ENCODE measurements at places on chromosomes 7 and 10.
A peak's percentile ranks its signal among the peaks of the same experiment; 100 is the strongest.

- DNase-seq, result no peak
Observed at GRCh38 chr10:31095677-31096560, 64.3 kb upstream of the ZNF438 start.

DNA sequence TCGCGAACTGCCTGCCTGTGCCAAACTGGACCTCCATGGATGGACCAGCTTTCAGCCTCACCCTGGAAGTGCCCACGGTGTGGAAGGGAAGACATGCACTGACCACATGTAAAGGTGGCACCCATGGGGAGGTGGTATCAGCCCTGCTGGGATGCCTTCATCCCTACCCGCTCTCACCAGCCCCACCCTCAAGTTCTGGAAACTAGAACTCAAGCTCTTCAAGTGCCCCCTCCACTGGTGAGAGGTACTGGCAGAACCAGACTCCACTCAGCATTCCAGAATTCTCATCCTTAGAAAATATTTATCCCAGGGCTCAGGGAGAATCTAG is 5.9 kb downstream of the ZNF488 start:
- DNase-seq, result no peak

GRCh38 chr7:82056282-82056681 is 286.4 kb upstream of the HGF start:
- no peak for DNase-seq

- no peak for DNase-seq
Observed at GRCh38 chr10:123141791-123142700, 5.9 kb upstream of the HMX2 start.

GRCh38 chr7:13990319-13990983 is 985 bp upstream of the ETV1 start:
- no peak for DNase-seq

- no peak for DNase-seq
Observed at GRCh38 chr7:24199978-24200377, 84.0 kb upstream of the NPY start.

- DNase-seq, result no peak
Observed at GRCh38 chr7:101243646-101244374, 1.1 kb downstream of the FIS1 start.

- DNase-seq, result no peak
Observed at GRCh38 chr10:67607472-67607871, 88.5 kb downstream of the CTNNA3 start.

- peak; percentile 65 for DNase-seq
Observed at GRCh38 chr7:24965831-24966708, 13.9 kb downstream of the OSBPL3 start.

GRCh38 chr10:12594448-12594944 is 245.1 kb downstream of the CAMK1D start:
- DNase-seq, result peak; percentile 27

DNA sequence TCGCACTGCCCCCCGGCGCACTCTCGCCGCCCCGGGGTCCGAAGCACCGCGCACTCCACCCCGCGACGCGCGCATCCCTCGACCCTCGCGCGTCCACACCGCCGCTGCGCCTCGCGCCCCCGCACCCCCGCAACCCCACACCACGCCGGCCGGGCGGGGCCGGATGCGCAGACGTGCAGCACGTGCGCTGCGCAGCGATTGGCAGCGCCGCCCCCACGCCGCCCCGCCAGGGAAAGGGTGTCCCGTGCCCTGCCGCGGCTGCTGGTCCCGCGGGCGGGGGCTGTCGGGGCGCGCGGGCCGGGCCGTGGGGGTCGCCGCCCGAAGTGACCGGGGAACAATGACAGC is 53.7 kb upstream of the KDM7A start:
- DNase-seq, result peak; percentile 84

DNA sequence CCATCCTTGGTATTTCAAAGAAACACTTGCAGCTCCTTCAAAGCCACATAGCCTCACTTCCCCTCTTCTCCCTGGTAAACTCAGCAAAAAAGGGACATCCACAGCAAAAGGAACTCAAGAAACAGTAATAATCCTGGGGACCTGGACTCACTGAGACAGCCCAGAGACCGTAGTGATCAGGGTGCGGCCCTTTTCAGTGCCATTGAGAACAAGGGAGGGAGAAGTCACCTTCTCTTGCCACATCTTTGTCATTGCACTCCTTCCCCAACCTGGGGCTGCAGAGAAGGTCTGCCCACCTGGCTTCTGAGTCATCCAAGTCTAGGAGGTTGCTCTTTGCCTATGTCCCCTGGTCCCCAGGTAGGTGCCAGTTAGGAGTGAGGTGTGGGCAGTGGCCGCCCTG is 93.9 kb upstream of the SH2B2 start:
- DNase-seq, result no peak

DNA sequence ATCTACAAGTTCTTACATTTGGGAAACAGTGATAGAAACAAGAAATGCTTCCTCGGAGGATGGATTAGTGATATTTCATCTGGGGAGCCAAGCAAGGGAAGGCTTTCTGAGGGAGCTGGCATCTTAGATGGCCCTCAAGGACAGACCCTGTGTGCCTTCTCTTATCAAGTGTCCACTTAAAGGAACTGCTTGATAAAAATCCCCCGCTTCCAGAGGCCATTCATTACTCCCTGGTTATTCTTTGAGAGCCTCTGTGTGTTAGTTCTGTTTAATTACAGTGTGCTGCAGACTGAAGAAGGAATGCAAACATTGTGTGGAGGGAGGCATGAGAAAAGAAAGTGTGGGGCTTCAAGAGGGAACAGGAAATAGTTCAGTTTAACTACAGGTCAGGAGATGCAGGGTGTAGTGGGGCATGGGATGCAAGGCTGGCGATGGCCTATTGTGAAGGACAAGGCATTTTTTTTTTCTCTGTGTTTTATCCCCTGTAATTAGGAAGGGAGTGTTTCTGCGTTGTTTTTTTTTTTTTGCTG is 145.4 kb downstream of the SNX10 start:
- DNase-seq, result no peak

DNA sequence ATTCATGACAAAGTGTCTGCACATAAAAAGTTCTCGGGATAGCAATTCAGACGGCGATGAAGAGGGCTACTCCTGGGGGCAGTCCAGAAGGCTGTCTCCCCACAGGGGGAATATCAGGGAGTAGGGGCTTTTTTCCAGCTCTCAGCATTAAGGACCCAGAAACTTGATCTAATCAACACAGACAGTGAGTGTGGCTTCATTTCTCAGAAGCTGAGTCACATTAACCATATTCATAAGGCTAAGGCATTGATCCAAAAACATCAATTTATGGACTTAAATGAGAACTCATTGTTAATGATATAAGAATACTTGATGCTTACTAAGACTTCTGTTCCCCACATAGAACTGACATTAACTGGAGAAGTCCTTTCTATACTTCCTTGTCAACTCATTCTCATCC is 87.5 kb upstream of the AOAH start:
- DNase-seq, result no peak

GRCh38 chr7:158811461-158811860 is 17.8 kb downstream of the ESYT2 start:
- DNase-seq, result peak; percentile 57

GRCh38 chr7:75536491-75536890 is 44.4 kb downstream of the SPDYE5 start:
- no peak for DNase-seq

DNA sequence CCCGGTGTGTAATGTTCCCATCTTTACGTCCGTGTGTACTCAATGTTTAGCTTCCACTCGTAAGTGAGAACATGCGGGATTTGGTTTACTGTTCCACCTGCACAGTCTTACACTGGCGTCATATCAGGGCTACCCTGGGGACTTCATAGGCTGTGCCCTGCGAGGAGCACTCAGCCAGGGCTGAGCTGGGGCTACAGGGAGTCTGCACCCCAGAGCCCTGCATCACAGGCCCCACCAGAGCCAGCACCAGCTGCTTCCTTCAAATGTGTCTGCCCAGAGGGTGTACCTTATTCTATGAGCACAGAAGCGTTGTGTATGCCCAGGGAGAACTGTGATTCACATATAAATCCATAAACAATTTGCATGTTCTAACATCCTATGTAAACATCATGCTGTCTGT is 277.1 kb downstream of the TCERG1L start:
- no peak for DNase-seq

DNA sequence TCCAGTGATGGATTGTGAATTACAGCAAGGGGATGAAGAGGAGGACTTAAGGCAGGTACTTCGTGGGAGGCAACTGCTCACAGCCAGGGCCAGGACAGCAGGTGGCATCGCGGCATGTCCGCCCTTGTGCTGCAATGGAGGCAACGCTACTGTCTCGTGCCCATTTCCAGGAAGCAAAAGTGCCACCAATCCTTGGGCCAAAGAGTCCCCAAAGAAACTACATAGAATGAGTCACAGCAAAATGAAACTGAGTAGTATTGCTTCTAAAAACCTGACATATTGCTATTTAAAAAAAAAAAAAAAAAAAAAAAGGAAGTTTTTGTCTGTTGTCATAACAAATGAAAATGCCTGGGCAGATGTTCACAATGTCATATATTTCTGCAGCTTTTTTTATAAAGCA is 46.6 kb downstream of the RSU1 start:
- no peak for DNase-seq

GRCh38 chr7:100342765-100343164 is 15.2 kb upstream of the PILRB start:
- DNase-seq, result no peak

- no peak for DNase-seq
Observed at GRCh38 chr7:106101726-106102125, 10.4 kb downstream of the SYPL1 start.

GRCh38 chr7:28083998-28084985 is 96.3 kb downstream of the JAZF1 start:
- no peak for DNase-seq

GRCh38 chr10:6074489-6075301 is 12.5 kb upstream of the IL2RA start:
- DNase-seq, result no peak

- no peak for DNase-seq
Observed at GRCh38 chr7:108196004-108196403, 65.8 kb upstream of the LAMB4 start.

DNA sequence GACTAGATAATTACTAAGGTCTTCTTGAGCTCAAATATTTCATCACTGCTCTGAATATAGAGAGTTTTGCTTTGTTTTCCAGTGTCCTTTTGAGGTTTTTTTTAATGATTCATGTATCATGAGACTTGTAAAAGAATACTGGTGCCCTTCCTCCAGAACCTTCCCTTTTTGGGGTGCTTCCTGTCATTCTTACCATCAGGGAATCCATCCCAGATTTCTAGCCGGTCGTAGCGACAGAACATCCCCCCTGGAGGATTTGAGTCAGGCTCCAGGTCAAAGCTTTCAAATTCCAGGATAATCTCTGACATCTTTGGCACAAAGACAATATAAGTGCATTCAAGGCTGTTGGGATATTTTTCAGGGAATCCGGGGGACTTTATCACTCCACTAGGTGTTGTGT is 71.0 kb downstream of the NRP1 start:
- DNase-seq, result no peak

- DNase-seq, result no peak
Observed at GRCh38 chr7:18461785-18462467, 33.6 kb upstream of the HDAC9 start.

Data from activated T-cell treated with anti-CD3 and anti-CD28 coated beads, Interleukin-2, amount 50 U/mL, for 1 hour (primary cell).